ENCODE measurements at places on chromosomes 2 and 18. TPM values are rescaled to one million over a fixed set of nuclear protein-coding genes. Genes with fewer than 3 reads are reported as not detected.

LIMS3 gene
- total RNA-seq = 2.8 TPM

GPR39 gene
- not detected for total RNA-seq

CTAGE1 gene
- total RNA-seq = not detected

OTOS gene
- total RNA-seq = not detected

ANKRD30BL gene
- not detected for total RNA-seq

MC4R gene
- total RNA-seq = not detected

RBMS1 gene
- 62.1 TPM for total RNA-seq

UNC80 gene
- not detected for total RNA-seq

SLC9A2 gene
- total RNA-seq = not detected

All from activated T-helper 17 cell treated with anti-CD3 and anti-CD28 coated beads, Interleukin-2, amount 50 U/mL, for 72 hours (primary cell).